ENCODE measurements at places on chromosomes 3 and 15.

DNA sequence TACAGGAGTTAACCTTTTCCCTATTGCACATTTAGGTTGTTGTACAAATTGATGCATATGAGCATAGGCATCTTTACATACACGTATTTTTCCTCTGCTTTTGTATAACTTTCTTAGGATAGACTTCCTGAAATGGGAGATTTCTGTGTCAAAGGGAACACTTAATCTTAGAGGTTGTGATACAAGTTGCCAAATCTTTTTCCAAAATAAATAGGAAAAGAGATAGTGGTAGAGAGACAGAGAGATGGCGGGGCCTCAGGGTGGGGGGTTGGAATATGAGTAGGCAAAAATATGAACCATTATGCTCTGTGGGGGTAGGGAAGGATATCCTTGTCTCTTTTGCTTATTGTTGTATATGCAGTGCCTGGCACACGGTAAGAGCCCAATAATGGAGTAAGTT is 70.7 kb upstream of the UBE2E1 start:
- DNase-seq, result no peak

GRCh38 chr15:98174286-98174685 is 213.8 kb downstream of the ARRDC4 start:
- no peak for DNase-seq

DNA sequence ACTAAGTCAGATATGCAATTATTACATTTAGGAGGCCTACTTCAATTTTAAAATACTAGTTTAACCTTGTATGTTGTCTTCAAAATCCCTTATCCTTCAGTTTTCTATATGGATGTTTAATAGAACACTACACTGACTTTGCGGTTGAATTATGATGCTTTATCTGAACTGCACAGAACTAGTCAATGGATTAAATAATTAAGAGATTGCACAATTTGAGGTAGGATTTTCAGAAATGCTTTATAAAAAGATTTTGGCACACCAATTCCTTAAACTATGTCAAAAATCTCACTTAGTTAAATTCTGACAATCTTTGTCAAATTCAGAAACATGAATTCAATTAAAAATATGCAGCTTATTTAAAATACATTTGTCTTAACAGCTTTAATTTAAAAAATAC is 28.1 kb downstream of the ATOSA start:
- no peak for DNase-seq

DNA sequence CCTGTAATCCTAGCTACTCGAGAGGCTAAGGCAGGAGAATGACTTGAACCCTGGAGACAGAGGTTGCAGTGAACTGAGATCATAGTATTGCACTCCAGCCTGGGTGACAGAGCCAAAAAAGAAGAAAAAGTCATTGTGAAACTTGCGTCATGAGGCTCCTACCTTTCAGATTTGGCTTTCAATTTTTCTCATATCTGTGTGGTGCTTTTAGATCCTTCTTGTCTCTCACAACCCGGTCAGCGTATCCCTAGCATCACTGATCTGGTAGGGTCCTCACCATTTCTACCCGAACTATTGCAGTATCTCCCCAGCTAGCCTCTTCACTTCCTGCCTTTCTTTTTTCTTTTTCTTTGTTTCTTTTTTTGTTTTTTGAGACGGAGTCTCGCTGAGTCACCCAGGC is 21.6 kb upstream of the GCNT3 start:
- no peak for DNase-seq

- DNase-seq, result no peak
Observed at GRCh38 chr3:170499562-170500156, 81.0 kb downstream of the CLDN11 start.

DNA sequence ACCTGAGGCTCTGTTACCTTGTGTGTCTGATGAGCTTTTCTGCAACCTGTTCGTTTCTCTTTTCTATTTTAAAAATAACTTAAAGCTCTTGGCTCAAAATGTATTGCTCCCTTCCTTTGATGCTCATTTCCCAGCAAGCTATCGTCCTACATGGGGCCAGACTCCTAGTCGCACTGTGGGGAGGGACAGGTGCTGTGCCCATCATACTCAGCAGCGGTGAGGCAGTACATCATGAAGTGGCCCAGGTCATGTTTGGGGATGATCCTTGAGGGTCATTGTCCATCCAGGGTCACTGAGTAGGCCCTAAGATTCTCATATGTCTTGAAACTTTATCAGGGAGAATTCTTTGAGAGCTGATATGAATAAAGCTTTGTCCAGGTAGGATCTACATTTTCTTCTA is 41.1 kb downstream of the PTH1R start:
- no peak for DNase-seq

- DNase-seq, result no peak
Observed at GRCh38 chr15:82137261-82137660, 91.4 kb upstream of the MEX3B start.

DNA sequence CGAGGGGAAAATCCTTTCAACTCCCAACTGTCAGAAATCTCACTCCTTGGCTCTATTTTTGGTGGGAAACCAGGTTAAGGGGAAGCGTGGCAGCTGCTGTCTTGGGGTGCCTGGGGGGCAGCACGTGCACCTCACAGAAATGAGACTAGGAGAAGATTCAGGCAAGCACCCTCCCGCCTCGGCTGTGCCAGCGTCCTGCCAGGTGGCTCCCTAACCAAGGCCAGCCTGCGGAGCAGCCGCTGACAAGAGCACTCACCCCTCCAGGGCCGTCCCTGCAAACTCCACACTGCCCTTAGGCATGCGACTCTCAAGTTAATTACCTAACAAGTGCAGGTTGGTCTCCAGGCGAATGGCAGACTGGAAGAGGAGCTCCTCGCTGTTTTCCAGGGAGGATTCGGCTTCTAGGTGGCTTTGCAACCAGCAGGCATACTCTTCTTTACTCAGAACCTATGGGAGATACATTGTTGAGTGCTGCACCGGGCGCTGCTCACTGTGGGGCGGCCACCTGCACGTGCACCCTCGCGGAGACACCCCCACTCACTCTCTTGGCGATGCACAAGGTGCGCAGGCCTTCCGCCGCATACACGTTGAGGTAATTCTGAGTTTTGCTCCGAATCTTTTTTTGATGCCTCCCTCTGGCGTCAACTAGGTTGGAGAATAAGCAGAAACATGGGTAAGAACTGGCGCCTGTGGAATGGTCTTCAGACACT is 155.3 kb downstream of the ATP10A start:
- DNase-seq, result no peak

GRCh38 chr3:82461049-82461889 is 699.8 kb upstream of the GBE1 start:
- DNase-seq, result no peak

GRCh38 chr15:60222404-60222803 is 175.4 kb downstream of the ANXA2 start:
- no peak for DNase-seq

GRCh38 chr15:23467110-23467600 is 20.1 kb upstream of the GOLGA6L2 start:
- DNase-seq, result no peak

GRCh38 chr3:158725348-158726011 is 6.8 kb downstream of the RARRES1 start:
- DNase-seq, result no peak

DNA sequence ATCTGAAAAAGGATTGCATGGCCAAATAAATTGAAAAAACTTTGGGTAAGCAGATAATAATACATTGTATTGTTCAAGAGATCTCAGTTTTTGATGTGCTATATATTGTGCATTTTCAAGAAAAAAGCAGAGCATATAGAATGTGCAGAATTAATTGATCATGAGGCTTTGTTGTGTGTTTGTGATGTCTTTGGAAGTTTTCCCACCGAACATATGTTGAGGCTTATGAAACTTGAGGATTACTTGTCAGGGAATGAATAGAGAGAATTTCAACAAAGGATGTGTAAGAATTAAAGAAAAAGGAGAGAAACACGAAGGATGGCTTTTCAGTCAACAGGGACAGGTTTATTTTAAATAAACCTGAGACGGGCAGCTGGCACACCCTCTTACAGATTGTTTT is 232.5 kb upstream of the POU1F1 start:
- no peak for DNase-seq

GRCh38 chr3:132543011-132543739 is 53.9 kb upstream of the ACKR4 start:
- no peak for DNase-seq

DNA sequence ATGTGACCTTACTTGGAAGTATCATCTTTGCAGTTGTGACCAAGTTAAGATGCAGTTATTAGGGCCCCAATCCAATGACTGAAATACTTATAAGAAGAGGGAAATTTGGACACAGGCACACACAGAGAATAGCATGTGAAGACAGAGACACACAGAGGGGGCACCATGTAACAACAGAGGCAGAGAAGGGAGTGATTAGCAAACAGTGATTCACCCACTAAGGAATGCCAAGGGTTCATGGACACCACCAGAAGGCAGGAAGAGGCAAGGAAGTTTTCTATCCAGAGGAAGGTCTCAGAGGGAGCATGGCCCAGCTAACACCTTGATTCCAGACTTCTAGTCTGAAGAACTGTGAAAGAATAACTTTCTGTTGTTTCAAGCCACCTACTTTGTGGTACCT is 25.0 kb downstream of the SIDT1 start:
- no peak for DNase-seq

GRCh38 chr3:51675201-51675611 is 4.2 kb downstream of the TEX264 start:
- no peak for DNase-seq

DNA sequence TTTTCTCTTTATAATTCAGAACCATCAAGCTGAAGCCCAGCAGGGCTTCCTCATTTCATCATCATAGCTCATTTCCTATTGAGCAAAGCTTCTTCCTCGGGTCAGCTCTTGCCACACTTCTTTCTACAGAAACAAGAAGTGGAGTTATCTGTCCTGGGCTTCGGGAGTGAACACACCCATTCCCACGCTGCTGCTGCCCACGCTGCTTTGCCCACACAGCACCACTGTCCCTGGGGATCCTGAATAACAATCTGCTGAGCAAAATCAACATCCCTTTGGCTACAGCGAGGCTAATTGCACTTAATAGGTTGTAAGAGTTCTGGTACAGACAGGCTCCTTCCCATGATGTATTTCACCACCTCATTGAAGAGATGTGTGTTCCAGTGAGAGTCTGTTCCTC is 23.7 kb downstream of the CEP19 start:
- no peak for DNase-seq

GRCh38 chr3:47003461-47004368 is 24.2 kb downstream of the NBEAL2 start:
- no peak for DNase-seq

- no peak for DNase-seq
Observed at GRCh38 chr3:125367403-125368230, 7.5 kb downstream of the ZNF148 start.

GRCh38 chr15:77844798-77845446 is 212.2 kb upstream of the LINGO1 start:
- DNase-seq, result no peak

DNA sequence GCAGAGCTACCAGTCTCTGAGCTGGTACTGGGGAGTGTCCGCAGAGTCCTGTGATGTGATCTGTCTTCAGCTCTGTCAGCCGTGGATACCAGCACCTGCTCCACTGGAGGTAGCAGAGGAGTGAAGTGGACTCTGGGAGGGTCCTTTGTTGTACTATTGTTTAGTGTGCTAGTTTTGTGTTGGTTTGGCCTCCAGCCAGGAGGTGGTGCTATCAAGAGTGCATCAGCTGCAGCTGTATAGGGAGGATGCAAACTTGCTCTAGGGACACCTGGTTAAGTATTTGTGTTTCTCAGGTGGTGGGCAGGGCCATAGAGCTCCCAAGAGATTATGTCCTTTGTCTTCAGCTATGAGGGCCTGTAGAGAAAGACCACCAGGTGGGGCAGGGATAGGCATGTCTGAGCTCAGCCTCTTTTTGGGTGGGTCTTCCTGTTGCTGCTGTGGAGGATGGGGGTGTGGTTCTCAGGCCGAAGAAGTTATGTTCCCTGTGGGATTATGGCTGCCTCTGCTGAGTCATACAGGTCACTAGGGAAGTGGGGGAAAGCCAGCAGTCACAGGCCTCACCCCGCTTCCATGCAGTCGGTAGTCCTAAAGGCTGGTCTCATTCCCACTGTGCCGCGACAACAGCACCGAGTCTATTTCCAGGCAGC is 443.2 kb upstream of the TBL1XR1 start:
- DNase-seq, result no peak

DNA sequence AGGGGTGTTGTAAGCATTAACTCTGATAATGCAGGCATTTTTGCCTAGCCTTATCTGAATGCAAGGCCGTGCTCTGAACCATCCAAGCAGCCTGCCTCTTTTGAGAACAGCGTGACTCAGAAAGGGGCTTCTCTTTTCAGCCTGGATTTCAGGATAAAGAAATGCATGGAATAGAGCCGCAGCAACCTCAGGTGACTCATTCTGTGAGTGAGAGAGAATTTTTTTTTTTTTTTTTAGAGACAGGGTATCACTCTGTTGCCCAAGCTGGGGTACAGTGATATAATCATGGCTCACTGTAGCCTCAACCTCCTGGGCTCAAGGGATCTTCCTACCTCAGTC is 20.6 kb upstream of the PDE8A start:
- no peak for DNase-seq

GRCh38 chr3:48369693-48370332 is 2.2 kb upstream of the FBXW12 start:
- DNase-seq, result no peak

DNA sequence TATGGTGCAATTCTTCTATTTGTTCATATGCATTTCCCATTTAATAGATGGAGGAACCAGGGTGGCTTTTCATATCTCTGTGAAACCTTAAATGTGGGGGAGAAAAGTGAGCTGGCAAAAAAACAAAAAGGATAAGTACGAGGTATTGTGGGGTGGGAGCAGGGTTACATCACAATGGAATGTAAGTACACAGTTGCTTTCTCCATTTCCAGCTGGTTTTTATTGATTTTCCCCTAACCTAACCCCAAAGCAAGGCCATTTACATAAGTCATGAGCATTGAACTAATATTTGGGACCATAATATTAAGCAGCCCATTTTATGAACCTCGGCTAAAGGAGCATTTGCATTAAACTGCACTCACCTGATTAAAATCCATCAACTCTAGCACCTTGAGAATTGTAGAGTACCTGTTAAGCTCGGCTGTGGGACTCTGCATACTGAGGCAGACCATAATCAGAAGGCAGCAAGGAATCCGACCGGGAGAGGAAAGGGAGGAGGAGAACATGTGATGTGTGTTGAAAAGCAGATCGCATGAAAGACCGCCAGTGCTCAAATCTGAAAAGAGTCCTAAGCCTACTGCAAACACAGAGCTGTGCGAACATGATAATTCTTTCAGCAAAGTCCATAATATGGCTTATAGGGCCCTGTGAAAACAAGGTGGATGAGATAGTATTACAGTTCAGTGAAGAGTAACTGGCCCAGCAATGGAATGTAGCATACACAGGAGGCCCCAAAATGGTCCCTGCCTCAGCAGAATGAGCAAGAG is 513.4 kb downstream of the FHIT start:
- DNase-seq, result no peak

GRCh38 chr15:98927022-98927421 is 80.6 kb downstream of the PGPEP1L start:
- DNase-seq, result no peak

DNA sequence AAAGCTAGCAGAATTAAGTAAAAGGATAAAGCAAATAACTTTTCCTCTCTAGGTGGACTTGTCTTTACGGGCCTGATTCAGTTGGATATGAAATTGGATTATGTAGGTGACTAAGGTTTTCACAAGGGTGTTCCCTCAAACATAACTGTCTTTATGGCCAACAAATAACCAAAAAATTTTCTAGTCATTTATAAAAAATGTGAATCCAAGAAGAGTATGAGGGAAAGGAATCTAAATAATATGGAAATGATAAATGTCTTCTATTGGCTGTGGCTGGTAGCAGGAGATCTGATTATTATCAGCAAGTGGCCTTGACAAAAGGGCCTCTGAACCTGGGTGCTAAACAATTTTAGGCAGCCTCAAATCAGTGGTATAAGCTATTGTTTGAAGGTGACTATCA is 594.0 kb upstream of the UBE2E2 start:
- DNase-seq, result no peak

- no peak for DNase-seq
Observed at GRCh38 chr3:159501029-159501428, 487.6 kb upstream of the IL12A start.

GRCh38 chr15:35547775-35548364 is 1.9 kb upstream of the DPH6 start:
- no peak for DNase-seq

Measured in cortex of kidney (tissue), 1 donor.